Mammary epithelial cell (primary cell): ENCODE measurements at places on chromosomes 12 and 14.

DNA sequence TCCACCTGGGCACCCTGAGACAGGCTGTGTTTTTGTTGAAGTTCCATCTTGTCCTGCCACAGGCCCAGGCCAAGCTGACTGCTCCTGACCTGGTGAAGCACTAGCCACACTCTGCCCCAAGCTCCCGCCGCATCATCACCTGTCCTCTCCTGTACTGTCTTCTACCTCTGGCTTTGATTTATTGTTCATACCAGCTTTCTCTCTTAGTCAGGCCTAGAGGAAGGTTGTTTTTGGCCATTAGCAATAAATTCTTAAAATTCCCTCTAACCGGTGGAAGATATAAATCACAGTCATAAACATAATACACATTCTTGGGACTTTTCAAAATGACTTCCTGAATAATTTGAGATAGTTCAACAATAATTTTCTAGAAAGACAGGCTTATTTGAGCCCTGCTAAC lies 169.4 kb downstream of the DAD1 start:
- DNase-seq: no peak

GRCh38 chr14:23492618-23493272 lies 23.2 kb downstream of the NGDN start:
- no peak for DNase-seq

- no peak for DNase-seq
Measured at GRCh38 chr14:68216079-68216478, 396.5 kb downstream of the RAD51B start.

GRCh38 chr12:25372969-25373817 lies 122.5 kb upstream of the KRAS start:
- peak; percentile 65 for DNase-seq

DNA sequence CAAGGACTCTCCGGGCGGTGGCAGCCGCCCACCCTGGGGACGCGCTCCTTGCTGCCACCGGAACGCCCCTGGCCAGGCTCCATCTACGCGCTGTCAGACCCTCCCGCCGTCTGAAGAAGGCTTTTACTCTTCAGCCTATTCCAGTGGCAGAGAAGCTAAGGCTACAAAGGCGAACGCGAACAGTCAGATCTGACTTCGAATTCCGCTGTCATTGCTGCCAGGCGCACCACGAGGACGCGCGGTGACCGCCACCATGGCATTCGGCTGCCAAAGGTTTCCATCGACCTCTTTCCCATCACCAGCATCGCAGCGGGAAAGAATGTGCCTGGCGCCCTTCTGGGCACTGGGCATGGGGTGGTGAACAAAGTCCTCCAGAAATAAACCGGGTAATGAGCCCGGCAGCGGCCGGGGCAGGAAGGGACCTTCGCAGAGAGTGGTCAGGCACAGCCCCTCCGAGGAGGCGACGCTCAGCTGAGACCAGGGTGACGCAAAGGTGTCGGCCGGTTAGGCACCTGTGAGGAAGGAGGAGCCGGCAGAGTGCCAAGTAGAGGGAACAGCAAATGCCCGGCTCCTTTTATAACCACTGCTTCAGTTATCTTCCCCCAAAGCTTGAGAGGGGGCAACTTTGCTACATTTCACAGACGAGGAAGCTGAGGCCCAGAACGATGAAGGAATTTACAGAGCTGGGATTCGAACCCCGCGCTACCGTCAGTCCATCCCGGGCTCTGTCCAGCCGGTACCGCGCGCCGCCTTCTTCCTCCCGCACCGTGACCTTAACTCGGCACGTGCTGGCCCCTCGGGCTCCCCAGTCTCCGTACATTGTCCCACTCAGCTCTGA lies 1.9 kb upstream of the RFX4 start:
- DNase-seq: no peak

DNA sequence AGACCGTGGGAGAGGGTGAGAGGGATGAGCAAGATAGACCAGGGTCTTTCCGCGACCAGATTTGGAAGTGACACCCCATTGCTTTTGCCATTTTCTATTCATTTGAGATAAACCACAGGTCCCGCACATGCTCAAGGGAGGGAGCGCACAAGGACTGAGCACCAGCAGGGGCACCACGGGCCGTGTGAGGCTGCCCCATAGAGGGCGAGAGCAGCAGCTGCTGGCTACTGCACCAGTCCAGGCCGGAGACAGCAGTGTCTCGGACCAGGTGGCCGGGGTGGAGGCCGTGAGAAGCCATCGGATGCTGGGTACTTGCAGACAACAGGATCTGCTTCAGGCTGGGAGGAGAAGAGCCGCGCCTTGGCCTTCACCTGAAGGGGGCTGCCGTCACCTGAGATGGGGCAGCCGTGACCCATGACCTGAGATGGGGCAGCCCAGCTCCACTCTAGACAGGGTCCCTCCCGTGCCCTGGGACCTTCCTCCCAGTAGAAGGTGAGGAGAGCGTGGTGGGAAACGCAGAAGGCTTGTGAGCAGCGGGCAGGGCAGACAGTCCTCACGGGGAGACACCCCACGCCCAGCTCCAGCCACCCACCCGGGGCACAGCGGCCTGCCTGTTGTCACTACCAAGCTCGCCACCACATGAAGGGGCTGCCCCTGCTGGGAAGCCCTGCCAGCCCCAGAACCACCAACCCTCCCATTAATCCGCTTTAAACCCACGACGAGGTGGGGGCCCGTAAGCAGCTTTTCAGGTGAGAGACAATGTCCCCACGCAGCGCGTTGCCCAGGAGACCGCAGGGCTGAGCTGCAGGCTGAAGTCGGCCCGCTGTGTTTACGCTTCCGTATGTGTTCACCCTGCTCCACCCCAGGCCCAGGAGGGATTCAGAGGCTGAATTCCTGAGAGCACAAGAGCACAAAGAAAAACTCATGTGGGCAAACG lies 61.7 kb upstream of the FBRSL1 start:
- no peak for DNase-seq

DNA sequence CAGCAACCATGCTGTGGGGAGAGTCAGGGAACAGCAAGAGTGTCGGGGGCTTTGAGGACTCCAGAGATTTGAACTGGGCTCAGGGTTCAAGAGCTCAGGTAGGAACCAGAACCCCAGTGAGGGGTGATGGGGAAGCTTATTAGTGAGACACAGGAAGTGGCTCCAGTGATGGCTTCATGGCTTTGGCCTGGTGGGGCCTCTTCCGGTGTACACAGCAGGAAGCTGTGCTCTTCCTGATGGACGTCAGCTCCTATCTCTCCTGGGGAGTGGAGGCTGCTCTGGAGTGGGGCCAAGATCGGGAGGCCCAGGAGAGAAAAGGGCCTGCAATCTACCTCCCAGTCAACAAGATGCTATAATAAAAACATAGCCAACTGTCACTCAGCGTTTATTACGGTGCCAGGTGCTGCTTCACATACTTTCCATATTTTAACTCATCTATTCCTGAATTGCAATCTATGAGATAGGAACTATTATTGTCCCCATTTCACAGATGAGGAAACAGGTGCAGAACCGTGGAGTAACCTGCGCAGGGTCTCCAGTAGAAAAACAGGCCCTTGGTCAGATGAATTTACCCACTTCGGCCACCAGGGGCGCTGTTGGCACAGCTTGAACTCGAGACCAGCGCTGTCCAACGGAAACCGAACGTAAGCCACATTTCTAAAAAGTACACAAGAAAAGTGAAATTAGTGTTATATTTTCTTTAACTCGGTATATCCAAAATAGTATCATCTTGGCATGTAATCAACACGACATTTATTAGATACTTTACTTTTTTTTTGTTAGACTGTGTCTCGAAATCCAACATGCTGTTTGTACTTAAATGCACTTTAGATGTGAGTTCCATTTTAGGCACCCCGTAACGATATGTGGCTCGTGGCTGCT lies 63.6 kb upstream of the DLK1 start:
- DNase-seq: peak; percentile 20

DNA sequence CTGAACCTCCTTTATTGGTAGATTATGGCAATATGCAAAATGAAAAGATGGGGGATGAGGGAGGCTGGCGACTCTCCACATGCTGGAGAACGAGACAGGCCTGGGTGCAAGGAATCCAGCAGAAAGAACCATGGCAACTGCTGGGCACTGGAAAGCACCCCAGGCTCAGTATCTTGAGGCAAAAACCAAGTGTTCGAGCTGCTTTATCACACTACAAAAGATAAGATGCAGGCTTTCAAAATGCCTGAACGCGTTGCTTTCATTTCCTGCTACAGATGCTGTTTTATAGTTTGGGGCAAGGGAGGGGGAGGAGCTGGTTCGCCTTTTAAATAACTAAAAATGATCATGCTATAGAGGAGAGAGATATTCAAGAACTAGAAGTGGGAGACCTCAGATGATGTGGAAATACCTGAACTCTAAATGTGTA lies 38.9 kb downstream of the NIN start:
- no peak for DNase-seq

DNA sequence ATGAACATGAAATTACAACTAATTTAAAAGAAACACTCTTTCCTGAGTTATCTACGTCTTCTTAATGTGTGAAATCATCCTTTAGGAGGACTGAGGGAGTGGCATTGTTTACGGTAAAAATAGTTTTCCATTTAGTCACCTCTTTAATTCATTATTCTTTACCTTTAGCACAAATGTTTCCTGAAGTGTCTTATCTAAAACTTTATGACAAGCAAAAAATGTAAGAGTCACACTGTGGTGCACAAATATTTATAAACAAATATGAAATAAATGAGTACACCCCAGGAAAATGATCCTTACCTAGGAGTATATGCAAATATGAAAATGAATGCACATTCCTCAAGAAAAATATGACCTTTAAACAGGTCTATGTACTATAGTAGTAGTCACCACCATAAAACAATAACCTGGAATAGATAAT lies 104.6 kb downstream of the PTPRR start:
- no peak for DNase-seq

DNA sequence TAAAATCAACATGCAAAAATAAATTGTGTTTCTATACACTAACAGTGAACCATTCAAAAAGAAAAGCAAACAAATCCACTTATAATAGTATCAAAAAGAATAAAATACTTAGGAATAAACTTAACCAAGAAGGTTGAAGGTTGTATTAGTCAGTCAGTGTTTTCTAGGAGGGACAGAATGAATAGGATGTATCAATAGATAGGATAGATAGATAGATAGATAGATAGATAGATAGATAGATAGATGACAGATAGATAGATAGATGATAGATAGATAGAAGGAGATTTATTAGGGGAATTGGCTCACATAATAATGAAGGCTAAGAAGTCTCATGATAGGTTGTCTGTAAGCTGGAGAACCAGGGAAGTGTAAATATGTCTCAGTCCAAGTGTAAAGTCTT lies 37.2 kb upstream of the MON2 start:
- DNase-seq: no peak

DNA sequence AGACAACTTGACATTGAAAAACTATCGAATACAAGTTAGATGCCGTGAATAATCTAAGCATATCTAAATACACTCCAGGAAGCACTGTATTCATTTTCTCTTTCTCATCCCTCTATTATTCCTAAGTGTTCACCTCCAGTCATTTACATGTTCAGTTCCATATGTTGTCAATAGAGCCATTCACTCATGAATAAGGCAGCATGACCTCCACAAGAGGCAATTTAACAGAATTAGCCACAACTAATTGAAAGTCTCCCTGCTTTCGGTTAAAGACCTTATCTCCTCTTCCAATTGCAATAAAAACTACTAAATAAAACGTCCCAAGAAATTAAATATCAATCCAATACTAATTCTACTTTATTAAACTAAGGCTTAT lies 1.8 kb downstream of the LRIG3 start:
- no peak for DNase-seq

DNA sequence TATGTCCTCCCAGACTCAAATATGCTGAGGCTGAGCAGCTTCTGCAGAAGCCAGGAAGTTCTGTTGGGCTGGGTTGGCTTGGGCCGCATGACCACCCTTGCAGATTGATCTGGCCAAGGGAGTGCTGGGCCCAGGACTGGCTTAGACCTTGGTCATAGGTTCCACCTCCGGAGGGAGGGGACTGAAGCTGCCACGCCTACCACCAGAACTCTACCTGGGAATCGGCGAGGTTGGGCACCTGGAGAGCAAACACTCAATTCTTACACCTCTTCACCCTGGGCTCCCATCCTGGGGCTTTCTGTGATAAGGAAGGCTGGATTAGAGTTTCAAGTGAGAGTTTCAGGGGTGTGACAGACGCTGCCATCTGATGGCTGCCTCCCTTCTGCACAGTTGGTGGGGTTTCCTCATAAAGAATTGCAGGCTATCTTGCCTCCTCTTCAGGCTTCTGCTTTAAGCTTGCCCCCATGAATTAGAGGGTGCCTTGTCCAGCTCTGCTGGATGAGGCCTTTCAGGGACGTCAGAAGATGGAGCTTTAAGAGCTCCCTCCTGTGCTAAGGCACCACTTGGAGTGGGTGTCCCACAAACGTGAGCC lies 5.8 kb downstream of the SLC24A4 start:
- no peak for DNase-seq

DNA sequence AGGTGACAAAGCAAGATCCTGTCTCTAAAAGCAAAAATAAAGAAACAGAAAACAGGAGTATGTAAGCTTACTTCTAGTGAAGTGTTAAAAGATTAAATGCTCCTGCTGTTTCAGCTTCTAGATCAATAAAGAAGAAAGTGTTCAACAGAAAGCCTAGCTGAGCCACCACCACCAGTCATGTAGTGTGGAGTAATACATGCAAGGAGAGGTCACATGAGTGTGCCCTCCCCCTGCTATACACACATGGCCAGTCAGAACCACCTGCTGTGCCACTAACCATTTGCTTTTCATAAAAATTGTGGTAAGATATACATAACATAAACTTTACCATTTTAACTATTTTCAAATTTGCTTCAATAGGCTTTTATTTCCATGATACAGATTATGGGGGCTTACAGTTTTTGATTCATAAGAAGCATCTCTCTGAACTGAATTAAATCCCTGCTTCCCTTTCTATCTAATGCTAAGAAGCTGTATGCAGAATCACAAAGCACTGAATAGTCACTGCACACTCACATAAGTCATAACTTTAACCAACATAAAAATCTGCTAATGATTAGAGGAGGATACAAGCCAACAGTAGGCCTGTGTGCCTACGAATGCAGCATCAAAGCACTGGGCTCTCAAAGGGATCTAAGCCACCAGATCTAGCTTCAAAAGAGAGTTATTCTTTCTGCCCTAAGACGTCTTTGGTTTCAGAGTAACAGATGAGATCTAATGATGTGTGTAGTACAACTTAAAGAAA lies 515.5 kb downstream of the C12orf50 start:
- no peak for DNase-seq

DNA sequence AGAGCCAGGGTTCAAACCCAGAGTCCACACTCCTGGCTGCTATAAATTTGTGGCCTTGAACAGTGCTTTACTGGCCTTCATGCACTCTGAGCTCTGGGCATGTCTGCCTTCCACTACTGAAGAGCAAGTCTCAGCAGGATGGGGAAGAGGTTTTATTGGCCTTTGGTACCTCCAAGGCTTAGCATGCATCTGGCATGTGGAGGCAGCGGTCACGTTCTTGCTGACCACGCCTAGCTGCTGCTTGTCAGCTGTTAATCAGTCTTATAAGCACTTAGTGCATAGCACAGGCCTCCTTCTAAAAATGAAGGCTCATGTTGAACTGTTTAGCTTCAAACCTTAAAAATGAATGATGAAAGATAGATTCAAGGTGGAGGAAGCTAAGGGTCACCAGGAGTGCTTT lies 177.5 kb downstream of the PELI2 start:
- peak; percentile 3 for DNase-seq

GRCh38 chr12:42812086-42812485 lies 222.5 kb upstream of the PRICKLE1 start:
- DNase-seq: no peak
